ENCODE measurements at places on chromosomes 11 and 22.

GRCh38 chr11:94576306-94576705 lies 9.1 kb downstream of the PIWIL4 start:
- DNase-seq, result no peak

GRCh38 chr22:44587737-44588310 lies 89.8 kb upstream of the RTL6 start:
- no peak for DNase-seq

DNA sequence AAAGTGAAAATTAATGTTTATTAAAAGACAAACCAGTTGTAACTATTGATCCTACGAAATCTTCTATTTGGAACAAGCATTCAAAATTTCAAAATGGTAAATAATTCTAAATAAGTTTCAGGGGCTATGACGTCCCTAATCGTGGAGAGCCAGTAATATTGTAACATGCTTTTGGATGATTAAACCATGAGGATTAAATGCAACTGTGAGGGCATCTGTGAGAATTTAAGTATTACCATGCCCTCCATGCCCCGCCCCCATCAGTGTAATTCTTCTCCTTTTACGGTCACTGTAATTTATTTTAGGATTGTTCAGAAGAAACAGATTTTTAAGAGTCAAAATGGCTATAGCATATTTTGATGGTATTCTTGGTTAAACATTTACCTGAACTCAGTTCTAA lies 133.2 kb downstream of the APOL5 start:
- no peak for DNase-seq

DNA sequence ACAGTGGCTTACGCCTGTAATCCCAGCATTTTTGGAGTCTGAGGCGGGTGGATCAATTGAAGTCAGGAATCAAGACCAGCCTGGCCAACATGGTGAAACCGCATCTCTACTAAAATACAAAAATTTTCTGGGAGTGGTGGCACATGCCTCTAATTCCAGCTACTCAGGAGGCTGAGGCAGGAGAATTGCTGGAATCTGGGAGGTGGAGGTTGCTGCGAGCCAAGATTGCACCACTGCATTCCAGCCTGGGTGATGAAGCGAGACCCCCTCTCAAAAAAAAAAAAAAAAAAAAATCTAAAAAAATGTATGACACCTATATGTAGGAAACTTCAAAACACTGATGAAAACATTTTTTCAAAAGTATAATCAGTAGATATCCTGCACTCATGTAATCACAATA lies 242.7 kb upstream of the CHORDC1 start:
- DNase-seq, result no peak

DNA sequence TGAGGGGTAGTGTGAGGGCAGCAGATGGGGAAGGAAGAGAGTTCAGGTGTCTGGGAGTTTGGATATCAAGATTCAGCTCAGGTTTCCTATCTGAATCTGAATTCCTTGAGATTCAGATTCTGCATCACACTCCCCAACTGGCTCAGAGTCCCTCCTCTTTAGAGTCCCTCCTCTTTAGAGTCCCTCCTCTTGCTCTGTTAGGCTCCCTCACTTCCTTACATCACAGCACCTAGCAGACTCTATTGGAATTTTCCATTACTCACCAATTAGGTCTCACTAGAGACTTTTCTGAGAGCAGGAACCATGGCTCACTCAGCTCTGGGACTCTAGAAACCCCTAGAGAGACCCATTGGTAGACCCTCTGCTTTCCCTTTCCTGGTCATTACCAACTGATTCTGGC lies 303.4 kb upstream of the SYN3 start:
- no peak for DNase-seq

GRCh38 chr11:12901874-12902481 lies 107.1 kb upstream of the RASSF10 start:
- no peak for DNase-seq

All from putamen (tissue), 1 donor.